ENCODE measurements at places on chromosomes 7 and 10.

- DNase-seq: no peak
Measured at GRCh38 chr10:76337641-76338040, 906.2 kb downstream of the LRMDA start.

GRCh38 chr7:154748089-154748786, 254.7 kb downstream of the PAXIP1 start:
- DNase-seq: no peak

DNA sequence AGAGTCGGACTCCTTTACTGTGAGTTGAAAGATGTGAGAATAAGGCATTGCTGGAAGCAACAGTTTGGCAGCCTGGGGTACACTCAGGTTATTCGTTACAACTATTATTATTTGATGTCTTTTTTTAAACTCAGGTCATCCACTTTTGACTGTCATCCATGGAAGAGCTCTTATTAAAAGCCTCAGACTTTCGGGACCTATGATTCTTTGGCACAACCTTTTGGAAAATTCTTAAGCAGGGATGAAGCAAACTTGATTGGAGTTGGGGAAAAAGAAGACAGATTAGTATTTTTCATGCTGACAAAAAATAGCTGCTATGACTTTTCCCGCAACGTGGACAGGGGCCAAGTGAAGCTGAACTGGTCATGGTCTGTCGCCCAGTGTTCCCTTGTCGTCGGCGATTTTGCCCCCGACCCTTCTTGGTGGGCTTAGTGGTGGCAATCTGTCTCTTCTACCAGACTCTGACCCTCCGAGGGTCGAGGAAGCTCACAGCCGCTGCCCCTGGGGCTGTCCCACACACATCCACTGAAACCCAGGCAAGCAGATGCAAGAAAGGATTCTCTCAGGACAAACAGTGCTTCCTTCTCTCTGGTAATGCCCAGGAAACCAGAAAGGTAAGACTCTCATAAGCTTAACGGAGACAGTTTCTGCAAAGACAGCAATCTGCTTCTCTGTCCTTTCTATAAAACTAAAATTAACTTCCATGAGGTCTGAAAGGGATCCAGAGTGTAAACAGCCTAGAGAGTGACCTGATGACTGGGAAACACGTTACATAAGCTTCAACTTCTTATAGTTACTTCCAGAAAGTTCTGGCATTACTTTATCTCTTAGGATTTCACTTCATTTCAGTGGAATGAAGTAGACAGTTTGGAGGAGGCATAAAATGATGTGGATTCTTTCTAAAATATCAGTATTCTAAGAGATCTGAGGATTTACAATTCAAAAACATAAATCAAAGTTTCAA, 1.0 kb downstream of the CPED1 start:
- DNase-seq: no peak

DNA sequence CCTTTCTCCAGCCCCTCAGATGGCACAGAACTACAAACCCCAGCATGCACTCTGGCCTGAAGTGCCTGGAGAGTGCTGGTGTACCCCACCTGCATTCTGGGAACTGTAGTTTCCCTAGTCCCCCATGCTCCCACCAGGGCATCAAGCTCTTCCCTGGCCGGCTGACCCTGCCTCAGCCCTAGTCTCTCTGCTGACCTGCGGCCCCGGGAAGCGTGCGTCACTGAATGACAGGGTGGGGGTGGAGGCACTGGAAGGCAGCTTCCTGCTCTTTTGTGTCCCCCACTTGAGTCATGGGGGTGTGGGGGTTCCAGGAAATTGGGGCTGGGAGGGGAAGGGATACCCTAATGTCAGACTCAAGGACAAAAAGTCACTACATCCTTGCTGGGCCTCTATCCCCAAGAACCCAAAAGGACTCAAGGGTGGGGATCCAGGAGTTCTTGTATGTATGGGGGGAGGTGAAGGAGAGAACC, 2.1 kb downstream of the NOS3 start:
- no peak for DNase-seq

DNA sequence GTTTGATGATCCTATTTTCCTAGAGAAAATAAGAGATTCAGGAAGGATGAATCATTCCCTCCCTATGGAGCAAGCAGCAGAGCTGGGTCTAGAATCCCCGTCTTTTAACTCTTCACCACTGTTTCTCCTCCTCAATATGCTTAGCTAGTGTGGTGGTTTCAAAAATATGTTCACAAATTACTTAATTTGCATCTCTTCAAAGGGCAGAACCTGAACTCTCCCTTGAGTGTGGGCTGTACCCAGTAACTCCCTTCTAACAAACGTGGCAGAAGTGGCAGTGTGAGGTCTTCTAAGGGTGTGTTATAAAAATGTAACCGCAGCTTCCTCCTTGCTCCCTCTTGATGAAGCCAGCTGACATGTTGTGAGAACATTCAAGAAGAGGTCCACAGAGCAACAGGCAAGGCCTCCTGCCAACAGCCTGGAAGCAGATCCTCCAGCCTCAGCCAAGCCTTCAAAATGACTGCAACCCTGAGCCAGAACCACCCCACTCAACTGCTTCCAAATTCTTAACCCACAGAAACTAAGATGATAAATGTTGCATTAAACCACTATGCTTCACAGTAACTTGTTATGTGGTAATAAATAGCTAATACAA, 36.6 kb downstream of the SRPK2 start:
- DNase-seq: peak; percentile 53

DNA sequence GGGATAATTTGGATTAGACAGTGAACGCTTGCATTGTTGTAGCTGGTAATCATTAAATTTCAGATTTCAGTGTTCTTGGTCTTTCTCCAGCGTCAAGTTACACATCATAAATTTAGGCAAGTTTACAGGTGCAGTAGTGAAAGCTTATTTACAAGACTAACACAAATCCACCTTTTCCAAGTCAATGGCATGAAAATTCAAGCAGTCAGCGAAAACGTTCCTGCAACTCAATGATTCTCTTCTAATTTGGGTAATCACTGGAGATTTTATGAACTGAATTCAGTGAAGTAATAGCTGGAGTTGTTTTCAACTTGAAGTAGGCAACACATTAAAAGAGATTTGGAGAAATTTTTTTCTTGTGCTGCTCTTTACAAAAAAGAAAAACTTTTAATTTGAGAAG, 17.9 kb downstream of the BCAP29 start:
- DNase-seq: no peak

DNA sequence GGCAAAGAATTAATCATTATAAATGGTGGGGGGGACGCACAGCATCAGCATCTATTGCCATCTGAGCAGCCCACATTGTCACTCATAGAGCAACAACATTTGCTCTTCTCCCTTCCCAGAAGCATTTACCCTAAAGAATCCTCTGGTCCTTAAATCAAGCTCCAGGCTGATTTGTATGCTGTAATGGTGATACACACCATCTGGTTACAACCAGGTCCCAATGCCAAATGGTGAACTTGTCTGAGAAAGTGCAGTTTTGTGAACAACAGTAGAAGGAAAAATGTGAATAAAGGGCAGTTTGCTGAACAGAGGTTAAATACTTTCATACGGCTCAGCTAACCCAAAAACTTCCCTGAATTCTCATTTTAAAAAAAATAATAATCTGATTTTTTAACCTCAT, 38.8 kb upstream of the TCF7L2 start:
- DNase-seq: no peak

GRCh38 chr10:93954726-93955363, 38.9 kb upstream of the PLCE1 start:
- no peak for DNase-seq
